ENCODE measurements at places on chromosomes 1 and 21.

DNA sequence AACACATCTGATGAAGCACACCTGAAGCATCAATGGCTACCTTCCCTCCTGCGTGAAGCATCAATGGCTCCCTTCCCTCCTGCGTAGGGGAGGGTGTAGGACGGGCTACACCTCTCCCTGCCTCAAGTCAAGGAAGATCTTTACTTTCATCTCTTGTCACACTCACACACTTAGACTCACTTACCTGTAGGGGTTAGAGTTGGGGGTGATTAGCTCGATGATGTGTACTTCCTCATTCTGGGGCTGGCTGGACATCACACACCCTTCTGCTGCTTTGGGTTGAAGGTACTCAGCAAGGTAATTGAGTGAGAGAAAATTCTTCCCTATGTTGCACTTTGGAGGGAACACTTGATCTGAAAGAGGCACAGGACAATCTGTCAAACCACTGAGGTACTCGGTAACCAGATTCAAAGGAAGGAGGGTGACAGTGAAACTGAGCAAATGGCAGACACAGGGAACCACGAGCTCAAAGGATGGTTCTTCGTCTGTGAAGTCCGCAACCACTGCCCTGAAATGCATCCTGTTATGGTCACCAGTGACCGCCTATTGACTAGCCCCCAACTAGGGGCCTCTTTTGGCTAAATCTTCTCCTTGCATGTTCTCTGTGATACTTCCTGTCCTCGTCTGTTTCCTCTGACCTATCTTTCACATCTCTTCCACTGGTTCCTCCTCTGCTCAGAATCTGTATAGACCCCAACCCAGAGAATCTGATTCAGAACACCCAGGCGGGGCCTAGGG, 156.2 kb downstream of the TGFBR3 start:
- no peak for DNase-seq

DNA sequence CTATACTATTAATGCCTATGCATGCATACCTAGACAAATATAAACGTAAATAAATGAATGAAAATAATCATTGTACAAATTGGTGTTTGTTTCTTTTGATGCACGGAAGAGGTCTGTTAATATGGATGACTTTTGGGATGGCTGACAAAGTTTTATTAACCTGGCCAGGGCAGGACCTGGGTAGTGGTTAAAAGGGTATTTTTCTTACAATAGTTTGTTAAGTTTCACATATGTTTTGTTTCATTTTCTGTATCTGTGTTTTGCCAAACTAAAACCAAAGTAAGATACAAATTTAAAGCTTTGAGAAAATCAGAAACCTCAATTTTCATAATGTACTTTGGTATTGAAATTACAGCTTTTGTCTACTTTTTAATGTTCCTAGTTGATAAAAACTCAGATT, 222.7 kb upstream of the OLFM3 start:
- no peak for DNase-seq

DNA sequence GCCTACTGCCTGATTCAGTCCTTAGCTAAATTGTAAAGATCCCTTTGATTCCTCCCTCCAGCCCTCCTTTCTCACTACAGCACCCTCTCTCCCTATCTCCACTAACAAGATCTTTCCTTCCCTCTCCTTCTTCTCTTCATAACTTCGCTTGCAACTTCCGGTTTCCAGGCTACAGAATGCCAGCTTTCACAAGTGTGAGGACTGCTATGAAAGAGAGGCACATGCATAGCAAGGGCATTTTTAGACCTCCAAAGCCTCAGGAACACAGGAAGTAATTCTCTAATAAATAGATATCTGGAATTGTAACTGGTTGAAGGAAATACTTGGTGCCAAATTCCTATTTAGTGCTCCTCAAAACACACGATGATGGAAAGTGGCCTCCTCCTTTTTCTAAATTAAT, 196.7 kb downstream of the HLX start:
- DNase-seq, result no peak

DNA sequence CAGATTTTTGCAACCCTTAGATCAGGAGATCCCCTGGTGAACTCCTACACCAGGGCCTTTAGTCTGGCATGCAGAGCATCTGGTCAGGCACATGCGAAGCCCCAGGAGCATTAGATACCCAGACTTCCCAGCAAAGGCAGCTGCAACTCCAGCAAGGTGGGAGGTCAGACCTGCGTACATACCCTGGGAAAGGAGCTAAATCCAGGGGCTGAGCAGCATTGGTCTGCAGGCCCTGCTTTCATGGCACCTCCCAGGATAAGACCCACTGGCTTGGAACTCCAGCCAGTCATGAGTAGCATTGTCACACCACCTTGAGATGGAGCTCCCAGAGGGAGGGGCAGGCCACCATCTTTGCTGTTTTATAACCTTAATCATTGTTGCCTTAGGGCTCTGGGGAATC, 92.3 kb downstream of the KCNT2 start:
- no peak for DNase-seq

All from RWPE2 (cell line).